Hepatocyte (in vitro differentiated cells): ENCODE measurements at places on chromosomes 4 and X.

DNA sequence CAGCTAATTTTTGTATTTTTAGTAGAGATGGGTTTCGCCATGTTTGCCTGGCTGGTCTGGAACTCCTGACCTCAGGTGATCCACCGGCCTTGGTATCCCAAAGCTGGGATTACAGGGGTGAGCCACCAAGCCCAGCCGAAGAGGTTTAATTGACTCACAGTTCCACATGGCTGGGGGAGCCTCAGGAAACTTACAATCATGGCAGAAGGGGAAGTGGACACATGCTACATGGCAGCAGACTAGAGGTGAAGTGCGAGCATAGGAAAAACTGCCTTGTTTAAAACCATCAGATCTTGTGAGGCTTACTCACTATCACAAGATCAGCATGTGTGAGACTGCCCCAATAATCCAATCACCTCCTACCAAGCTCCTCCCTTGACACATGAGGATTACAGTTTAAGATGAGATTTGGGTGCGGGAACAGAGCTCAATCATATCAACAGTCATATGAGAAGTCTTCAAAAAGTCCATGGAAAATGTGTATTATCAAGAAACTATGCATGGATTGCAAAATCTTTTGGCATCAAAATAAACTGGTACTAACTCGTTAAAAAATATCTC, 25.8 kb upstream of the RPL39 start:
- H3K27me3 ChIP-seq, result no peaks in the 10 kb centered on the region
- DNase-seq, result no peak
- H3K36me3 ChIP-seq, result no peaks in the 10 kb centered on the region
- H3K27ac ChIP-seq, result no peak overlapping the region
- H3K4me3 ChIP-seq, result no peak overlapping the region
- H3K4me1 ChIP-seq, result no peaks in the 10 kb centered on the region

DNA sequence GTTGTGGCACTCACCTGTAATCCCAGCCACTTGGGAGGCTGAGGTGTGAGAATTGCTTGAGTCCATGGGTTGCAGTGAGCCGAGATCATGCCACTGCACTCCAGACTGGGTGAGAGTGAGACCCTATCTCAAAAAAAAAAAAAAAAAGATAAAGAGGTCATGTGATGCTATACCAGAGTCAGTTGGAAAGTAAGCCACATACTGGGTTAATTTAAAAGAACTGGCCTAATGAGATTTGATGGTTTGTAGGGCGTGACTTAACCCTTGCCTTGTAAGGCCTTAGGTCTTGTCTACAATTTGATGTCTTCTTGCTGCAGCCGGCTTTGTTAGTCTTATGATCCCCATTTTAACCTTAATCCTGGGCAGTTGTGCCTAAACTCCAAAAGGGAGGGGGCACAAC, 5.2 kb downstream of the MGST2 start:
- no peak for DNase-seq
- H3K4me3 ChIP-seq, result no peak overlapping the region
- no peaks in the 10 kb centered on the region for H3K36me3 ChIP-seq
- H3K27me3 ChIP-seq, result no peaks in the 10 kb centered on the region

- H3K27ac ChIP-seq, result no peak overlapping the region
- no peaks in the 10 kb centered on the region for H3K27me3 ChIP-seq
- DNase-seq, result no peak
- no peak overlapping the region for H3K4me3 ChIP-seq
- no peaks in the 10 kb centered on the region for H3K4me1 ChIP-seq
Measured at GRCh38 chr4:30258949-30259348, 461.2 kb upstream of the PCDH7 start.

DNA sequence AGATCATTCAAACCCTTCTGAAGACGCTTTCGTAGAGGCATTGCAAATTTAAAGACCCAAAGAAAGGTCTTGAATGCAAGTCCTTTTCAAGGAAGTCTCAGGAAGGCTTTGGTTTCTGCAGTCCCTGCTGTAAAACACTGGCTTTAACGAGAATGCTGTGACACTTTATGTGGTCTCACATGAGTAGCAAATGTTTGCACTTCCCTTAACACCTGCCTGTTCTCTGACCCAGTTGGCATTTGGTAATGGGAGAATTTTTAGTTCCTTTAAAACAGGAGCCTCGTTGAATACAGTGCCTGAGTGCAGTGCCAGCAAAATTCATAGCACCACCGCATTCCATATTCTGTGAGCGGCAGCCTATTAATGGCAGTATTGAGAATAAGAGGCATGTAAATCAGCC, 330.5 kb upstream of the PRKX start:
- H3K4me3 ChIP-seq, result no peak overlapping the region
- DNase-seq, result no peak
- H3K27me3 ChIP-seq, result no peaks in the 10 kb centered on the region
- no peaks in the 10 kb centered on the region for H3K4me1 ChIP-seq

GRCh38 chr4:109921384-109921808, 8.7 kb downstream of the EGF start:
- H3K27ac ChIP-seq, result no peak overlapping the region
- peak; percentile 47 for DNase-seq
- H3K4me3 ChIP-seq, result no peak overlapping the region
- no peaks in the 10 kb centered on the region for H3K4me1 ChIP-seq
- H3K36me3 ChIP-seq, result no peaks in the 10 kb centered on the region

- H3K36me3 ChIP-seq, result peaks cover 3% of the 10 kb centered on the region
- H3K4me1 ChIP-seq, result peaks cover 11% of the 10 kb centered on the region
- no peaks in the 10 kb centered on the region for H3K27me3 ChIP-seq
- H3K27ac ChIP-seq, result peak overlapping the region; percentile 68
- no peak for DNase-seq
- no peak overlapping the region for H3K4me3 ChIP-seq
Measured at GRCh38 chr4:184755278-184755677, 21.4 kb upstream of the CENPU start.

- H3K27ac ChIP-seq, result peak overlapping the region; percentile 89
- peaks cover 7% of the 10 kb centered on the region for H3K4me1 ChIP-seq
- H3K36me3 ChIP-seq, result no peaks in the 10 kb centered on the region
- DNase-seq, result no peak
- H3K27me3 ChIP-seq, result no peaks in the 10 kb centered on the region
- peak overlapping the region; percentile 83 for H3K4me3 ChIP-seq
Measured at GRCh38 chr4:6716958-6717655, 1.1 kb downstream of the BLOC1S4 start.

DNA sequence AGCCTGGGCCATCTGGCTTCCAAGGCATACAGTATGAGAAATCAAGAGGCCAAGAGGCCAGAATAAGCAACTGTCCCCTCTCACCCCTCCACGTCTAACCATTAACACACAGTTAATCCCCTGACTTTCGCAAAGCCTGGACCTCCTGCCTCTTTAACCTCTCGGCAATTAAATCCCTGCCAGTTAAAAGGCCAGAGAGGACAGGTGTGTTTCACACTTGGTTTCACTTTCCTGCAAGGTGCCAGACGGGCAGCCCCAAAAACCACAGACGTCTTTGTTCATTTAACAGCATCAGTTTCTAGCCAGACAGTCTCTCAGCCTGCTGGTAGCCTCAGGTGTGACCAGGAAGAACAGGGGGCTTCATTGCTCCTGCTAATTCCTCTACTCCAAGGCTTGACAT, 91.1 kb upstream of the KIT start:
- no peaks in the 10 kb centered on the region for H3K27me3 ChIP-seq
- no peak overlapping the region for H3K4me3 ChIP-seq
- no peak for DNase-seq
